CD8-positive, alpha-beta memory T cell (primary cell): ENCODE measurements at places on chromosomes 6 and 20.
A peak's percentile ranks its signal among the peaks of the same experiment; 100 is the strongest.

DNA sequence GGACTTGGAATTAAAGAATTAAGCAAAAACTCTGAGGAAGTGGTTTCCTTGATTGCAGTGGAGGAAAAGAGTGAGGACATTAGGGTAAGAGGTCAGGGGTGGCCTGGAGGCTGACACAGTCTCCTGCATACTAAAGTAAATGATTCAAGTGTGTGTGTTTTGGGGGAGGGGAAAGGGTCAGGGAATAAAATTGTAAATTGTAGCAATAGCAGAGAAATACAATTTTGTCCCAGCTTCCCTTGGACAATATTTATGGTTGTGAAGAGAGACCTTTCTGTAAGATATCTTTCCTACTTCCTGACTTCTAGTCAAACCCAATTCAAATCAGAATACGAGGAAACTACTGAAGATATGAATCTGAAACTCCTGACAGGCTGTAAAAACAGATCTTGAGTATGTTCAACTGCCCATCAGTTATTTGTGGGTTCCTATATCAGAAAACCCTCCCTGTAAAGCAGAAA is 143.4 kb upstream of the HMGN3 start:
- DNase-seq: no peak

DNA sequence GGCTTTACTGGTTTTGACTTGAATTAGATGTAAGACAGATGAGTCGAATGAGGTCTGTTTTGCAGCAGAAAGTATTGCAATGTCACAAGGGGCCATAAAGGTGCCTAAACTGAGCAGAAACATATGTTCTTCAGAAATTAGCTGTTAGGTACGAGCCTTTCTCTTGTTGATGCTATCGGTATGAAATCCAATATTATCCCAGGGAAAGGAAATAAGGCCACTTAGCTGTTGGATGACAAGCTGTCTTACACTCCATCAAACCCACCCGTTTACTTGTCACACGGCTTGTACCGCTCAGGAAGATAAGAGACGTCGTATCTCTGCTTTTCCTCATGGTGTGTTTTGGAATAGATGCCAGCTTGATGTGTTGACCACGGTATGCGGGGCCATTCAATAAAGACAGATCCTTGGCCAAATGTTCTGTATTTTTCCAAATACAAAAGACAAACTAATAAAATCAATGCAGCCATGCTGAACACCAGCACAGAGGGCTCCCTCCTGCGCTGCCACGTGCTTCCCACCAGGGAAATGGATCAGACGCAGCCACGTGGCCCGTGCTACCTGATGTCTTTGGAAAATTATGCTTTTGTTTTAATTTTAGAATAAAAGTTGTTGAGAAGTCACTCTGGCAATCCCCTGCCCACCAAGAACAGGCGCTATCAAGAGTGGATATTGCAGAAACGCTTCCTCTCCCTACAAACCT is 255.9 kb upstream of the SULF2 start:
- no peak for DNase-seq

- no peak for DNase-seq
Observed at GRCh38 chr6:158284007-158284875, 28.0 kb upstream of the TULP4 start.

GRCh38 chr6:37552267-37552666 is 52.6 kb upstream of the CCDC167 start:
- DNase-seq: no peak

- DNase-seq: no peak
Observed at GRCh38 chr6:127807806-127808517, 92.9 kb downstream of the THEMIS start.

DNA sequence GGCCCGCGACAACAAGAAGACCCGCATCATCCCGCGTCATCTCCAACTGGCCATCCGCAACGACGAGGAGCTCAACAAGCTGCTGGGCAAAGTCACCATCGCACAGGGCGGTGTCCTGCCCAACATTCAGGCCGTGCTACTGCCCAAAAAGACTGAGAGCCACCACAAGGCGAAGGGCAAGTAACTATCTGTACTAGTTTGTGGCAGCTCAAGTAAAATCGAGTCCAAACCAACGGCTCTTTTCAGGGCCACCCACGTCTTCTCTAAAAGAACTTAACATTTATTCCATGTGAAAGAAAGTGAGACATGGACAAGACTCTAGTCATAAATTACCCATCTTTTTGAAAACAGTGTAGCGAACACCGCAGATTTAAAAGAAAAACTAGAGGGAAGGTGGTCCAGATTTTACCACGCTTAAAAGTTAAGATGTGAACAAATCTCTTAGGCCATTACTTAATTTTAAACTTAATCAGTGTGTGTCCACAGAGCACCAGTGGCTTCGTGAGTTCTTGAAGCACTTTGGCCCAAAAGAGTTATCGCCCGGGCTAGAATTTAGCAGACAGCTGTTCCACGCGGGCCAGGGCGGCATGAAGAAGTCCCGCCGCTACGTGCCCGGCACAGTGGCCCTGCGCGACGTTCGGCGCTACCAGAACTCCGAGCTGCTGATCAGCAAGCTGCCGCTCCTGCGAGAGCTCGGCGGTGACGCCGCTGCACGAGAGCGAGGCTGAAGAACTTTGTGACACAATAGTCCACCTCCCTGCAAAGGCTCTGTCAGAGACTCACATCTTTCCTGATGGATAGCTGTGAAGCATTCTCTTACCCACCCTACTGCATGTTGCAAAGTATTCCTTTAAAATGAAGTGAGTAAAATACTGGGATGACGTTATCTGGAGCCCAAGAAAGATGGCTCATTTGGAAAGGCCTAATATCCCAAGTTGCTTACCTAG is 113.9 kb upstream of the PRSS16 start:
- peak; percentile 51 for DNase-seq

DNA sequence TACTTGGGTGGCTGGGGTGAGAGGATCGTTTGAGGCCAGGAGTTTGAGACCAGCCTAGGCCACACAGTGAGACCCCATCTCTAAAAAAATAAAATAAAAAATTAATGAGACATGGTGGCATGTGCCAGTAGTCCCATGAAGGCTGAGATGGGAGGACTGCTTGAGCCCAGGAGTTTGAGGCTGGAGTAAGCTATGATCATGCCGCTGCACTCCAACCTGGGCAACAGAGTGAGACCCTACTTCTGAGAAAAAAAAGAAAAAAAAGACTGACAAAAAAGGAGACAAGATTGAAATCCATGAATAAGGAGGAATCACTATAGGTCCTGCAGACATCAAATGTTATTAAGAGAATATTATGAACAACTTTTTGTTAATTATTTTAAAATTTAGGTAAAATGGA is 23.7 kb upstream of the BPHL start:
- no peak for DNase-seq

DNA sequence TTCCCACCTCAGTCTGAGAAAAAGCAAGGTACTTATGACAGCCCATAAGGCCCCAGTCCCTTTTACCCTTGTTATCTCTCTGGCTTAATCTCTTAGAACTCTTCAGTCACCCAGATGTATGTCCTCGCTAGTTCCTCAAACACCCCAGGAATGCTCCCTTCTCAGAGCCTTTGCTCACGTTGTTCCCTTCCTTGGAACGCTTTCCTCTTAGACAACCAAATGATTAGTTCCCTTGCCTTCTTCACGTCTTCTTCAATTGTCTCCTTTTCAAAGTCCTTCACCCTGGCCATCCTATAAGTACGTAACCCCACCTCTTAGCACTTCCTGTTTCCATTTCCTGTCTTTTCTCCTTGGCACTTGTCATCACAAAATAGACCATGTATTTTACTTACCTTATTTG is 1.1 kb upstream of the APOBEC2 start:
- DNase-seq: no peak

- DNase-seq: no peak
Observed at GRCh38 chr6:93343476-93343875, 75.9 kb downstream of the EPHA7 start.

DNA sequence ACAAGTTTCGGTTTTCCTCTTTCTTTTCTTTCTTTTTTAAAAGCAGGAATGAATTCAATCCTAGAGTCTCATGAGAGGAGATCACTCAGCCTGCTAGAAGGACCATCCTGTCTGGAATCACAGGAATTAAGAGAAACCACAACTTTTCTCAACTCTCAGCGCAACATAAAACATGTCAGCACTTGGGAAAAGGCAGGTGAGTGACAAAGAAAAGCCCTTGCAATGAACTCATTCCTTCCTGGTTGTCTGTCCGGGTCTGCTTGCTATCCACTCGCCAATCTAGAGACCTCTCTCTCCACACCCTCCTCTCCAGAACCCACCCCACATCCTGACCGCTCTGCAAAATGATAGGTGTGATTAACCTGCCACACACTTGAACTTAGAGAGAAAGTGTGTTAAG is 253.8 kb downstream of the LY86 start:
- DNase-seq: no peak

DNA sequence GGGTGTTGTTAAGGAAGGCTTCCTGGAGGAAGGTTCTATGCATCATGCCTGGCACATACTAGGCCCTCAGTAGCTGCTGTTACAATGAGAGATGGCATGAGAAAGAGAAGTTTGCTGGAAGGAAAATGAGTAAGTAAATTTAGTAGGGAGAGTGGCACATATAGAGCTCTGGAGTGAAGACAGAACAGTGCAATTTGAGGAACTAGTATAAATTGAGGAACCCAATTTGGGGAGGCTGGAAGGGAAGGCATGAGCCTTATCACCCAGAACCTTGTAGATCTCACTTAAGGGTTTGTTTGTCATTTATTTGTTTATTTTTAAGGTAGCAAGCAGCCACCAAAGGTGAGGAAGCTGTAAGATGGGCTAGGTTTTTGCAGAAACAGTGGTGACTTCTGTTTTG is 87.1 kb upstream of the SCGN start:
- DNase-seq: no peak

DNA sequence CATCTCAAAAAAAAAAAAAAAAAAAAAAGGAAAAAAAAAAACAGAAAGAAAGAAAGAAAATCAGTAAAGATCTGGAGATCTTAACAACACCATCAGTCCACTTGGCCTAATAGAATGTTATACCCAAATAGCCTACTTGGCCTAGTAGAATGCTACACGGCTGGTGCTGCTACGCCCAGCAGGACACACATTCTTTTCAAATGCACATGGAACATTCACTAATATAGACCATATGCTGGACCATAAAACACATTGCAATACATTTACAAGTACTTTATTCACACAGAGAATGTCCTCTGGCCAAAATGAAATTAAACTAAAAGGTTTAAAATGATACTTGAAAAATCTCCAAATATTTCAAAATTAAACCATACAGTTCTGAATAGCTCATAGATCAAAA is 80.0 kb upstream of the TNFAIP3 start:
- no peak for DNase-seq

DNA sequence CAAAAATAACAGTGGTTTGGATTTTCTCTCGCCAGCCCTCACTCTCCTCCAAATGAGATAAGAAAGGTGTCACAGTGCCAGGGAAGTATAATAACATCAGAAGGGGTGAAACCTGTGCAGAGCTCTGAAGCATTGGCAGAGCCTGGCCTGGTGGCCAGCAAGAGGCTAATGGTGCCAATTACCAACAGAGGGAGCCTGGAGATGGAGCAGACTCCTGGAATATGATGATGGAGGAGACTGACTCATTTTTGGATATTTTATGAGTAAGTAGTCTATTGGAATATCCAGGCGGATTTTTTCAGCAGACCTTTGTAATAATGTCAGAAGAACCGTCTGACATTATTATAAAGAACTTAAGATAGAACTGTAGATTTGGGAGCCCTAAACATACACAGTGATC is 442.6 kb upstream of the MARCKS start:
- no peak for DNase-seq

DNA sequence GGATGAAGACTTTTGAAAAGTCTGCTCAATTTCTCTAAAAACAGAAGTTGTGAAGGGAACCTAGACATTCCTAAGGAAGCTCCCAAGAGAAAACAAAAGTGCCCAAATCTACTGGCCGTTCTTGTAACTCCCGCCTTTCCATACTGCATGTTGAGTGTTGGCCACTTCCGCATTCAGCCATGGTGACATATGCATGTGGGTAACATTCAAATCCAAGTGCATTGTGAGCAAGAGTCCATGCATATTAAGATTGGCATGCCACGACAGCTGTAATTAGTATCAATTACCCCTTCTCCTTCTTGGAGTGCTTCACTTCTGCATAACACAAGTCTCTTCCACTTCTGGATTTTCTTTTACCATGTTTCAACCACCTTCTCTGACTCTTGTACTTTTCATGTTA is 8.4 kb downstream of the SLC35D3 start:
- no peak for DNase-seq

DNA sequence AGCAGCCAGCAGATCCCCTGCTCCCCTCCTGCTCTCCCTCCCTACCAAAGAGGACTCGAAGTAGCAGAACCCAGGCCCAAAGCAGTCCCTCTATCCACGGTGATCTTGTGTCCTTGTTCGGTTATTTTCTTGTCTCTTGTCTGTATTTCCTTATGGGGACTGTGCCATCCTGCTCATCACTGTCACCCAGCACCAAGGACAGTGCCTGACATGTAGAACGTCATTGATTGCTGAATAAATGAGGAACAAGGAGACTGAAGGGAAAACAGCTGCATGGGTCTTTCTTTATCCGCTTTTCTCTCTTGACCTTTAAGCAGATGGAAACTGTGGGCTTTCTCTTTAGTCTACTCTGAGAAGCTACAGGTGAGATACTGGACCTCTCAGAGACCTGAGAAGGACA is 29.4 kb upstream of the ZNF831 start:
- no peak for DNase-seq

GRCh38 chr20:17562804-17563305 is 7.0 kb upstream of the DSTN start:
- no peak for DNase-seq

DNA sequence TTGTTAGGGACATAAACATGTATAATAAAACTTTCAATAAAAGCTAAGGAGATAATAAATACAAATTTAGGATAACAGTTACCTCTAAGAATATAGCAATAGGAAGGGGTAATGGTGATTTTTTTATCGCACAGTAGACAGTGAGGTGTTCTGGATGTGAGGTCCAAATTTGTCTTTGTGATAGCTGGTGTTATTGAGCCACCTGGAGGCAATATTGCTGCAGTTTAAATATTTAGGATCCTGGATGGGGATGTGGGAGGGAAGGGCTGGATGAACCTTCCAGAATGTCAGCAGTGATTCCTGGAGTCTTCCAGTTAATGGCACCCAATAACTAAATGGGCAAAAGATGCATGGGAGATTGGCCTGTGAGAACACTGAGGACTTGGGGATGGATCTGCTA is 13.9 kb downstream of the DEFB123 start:
- no peak for DNase-seq

- DNase-seq: no peak
Observed at GRCh38 chr20:10291568-10292248, 73.1 kb downstream of the SNAP25 start.
